Hematopoietic multipotent progenitor cell treated with erythropoietin and hydrocortisone succinate and interleukin-3 and kit ligand, for 6 days (in vitro differentiated cells): ENCODE measurements at places on chromosomes 5 and 9.

- no peak for DNase-seq
Observed at GRCh38 chr9:81468084-81468595, 221.2 kb downstream of the TLE1 start.

DNA sequence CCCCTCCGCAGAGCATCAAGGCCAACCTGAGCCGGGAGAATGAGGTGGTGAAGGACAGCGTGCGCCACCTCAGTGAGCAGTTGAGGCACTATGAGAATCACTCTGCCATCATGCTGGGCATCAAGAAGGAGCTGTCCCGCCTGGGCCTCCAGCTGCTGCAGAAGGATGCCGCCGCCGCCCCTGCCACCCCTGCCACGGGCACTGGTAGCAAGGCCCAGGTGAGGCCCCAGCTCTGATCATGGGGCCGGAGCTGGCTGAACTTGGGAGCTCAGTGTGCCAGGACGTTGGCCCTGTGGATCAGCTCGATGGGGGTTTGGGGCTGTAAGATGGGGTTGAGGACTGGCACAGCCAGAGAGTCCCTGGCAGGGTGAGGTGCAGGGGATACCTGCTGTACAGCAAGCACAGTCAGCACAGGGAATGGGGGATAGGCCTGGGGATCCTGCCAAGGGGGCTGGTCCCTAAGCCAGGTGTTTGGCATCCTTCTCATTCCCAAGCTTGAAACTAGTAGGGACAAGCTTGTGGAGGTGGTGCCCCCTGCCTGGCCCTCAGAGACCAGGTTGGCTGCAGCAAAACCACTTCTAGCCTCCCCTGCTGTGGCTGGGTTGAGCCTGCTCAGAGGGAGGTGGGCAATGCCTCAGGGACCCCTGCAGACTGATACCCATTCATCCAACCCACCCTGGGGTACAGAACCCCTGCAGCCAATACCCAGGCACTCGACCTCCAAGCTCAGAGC lies 22.5 kb downstream of the OLFML2A start:
- DNase-seq: no peak

DNA sequence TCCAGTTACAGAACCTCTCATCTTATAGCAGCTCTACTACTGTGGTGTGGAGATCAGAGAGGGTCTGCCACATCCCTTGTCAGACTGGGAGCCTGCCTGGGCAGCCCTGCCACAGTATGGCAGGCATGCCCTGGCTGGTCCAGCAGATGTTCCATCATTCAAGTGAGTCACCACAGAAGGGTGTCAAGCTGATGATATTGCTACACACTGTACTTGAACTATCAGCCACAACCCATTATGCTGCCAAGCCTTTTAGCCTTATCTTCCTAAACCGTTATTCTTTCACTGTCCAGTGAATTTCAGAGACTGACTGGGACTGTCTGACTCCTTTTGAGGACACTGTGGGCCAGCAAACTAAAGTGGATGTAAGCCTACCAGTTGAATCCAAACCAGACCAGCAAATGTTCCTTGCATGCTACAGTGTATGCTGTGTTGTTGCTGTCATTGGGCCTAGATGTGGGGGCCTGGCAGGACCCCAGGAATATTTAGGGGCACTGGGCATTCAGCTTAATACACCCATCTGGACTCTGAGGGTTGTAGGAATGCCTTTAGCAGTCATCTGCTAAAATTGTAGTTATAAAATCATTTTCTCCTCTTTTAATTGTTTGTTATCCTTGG lies 202.6 kb downstream of the NR3C1 start:
- DNase-seq: peak; percentile 91

GRCh38 chr9:106291786-106292185 lies 571.2 kb upstream of the ZNF462 start:
- DNase-seq: no peak

DNA sequence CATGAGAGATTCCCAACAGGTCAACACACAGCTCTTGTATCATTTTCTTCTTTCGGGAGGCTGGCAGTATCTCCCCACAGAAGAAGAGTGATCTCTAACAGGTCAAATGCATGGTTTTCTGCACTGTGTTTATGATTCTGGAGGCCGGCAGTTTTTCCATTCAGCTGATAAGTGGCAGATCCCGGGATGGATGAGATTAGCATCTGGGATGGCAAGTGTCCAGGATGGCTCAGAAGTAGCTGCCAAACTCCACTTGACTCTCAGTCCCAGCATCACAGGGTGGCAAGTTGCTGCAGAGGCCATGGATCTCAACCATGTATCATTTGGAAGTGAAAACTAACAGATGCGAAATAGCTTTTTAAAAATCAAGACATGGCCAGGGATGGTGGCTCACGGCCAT lies 97.8 kb upstream of the SLC44A1 start:
- DNase-seq: no peak

- DNase-seq: no peak
Observed at GRCh38 chr5:24363789-24364481, 280.8 kb downstream of the CDH10 start.

DNA sequence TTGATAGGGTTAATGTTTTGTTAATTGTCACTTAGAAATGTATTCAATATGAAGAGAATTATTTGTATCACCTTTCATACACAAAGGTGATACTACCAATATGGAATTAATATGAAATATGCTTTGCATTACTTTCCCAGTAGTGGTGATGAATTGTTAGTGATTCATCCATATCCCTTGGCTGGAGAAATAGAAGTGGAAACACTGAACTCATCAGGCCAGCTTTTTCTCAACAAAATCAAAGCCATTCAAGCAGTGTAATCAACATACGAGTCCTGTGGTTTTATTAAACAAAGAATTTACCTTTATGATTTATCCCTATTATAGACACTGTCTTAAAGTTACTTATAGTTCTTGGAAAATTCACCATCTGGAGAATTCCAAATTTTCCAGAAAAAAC lies 264.0 kb upstream of the MEF2C start:
- no peak for DNase-seq

- DNase-seq: no peak
Observed at GRCh38 chr9:76688471-76689238, 75.6 kb upstream of the PCA3 start.

DNA sequence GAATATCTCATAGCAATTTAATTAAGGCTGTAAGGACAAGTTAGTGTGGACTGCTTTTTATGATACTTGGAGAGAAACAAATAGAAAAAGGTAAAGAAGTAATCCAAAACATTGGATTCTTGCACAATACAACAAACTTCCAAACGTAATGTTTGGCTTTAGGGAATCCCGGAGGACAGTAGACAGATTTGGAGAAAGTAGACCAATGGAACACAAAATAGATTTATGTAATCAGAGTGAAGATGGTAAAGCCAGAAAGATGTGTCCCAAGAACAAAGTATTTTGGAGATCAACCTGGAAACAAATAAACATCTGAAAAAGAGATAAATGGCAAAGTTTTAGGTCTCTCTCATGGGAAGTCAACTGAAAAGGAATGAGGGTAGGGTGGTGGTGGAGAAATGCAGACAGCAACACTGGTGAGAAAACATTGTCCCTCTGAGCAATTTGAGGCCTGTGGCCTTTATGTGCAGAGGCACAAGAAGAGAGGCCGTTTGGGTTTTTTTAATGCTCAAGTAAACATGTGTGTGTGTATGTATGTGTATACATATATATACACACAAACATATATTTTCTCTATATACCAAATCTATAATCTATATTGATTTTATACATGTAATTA lies 620.6 kb downstream of the PDE4D start:
- DNase-seq: no peak

DNA sequence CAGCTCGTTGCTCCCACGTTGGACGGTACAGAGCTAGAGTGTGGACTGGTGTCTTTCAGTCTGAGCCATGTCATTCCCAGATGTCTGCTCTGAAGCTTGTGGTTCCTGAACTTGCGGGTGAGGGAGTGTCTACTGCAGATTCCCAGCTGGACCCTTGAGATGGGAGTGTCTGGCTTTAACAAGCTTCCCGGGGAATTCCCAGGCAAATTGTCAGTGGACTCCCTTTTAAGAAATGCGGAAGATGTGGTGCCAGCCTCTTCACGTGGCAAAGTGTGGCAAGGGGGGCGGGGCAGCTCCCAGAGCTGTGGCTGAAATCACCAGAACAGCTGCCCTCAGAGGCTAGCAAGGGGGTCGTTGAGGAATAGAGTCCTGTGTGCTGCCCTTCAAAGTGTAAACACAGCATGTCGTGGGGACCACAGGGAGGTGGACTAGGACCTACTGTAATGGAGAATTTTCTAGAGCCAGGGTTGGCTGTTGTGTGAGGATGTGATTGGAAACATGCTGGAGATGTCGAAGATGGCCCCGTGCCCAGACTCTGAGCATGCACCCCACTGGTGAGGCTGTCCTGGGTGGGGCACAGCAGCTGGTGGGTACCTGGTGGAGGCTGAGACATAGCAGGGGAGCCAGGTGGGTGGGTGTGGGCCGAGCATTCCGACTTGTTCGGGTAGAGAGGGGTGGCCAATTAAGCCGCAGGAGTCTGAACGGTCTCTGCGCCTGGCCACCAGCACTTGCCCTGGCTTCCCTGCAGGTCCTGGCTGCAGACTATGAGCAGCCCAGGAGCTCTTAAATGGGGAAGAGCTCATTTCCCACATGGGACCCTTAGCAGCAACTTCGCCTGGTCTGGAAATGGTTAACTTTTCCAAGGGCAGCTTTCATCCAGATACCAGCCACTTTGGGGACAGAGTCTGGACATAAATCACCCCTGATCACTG lies 37.4 kb downstream of the PRRX2 start:
- DNase-seq: no peak

- no peak for DNase-seq
Observed at GRCh38 chr9:107569174-107569573, 79.6 kb upstream of the KLF4 start.

- DNase-seq: peak; percentile 97
Observed at GRCh38 chr5:76402251-76402885, 717 bp upstream of the IQGAP2 start.

- no peak for DNase-seq
Observed at GRCh38 chr5:6464441-6464840, 15.8 kb downstream of the UBE2QL1 start.

DNA sequence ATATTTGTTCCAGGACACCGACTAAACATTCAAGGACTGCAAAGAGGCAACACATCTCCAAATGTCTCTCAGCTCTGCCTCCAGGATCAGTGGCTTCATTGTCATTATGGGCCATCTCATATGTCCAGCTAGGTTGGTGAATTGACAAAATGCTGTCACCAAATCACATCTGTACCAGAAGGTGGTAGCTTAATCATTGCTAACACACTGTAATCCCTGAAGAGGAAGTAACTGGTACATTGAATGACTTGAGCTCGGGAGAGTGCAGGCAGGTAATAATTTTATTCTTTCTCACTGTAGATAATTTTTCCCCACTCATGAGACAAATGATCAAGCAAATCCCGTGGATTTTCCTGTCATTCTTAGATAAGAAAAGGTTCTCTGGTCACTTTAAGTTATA lies 169.8 kb downstream of the SEMA6A start:
- no peak for DNase-seq

- DNase-seq: no peak
Observed at GRCh38 chr9:107648153-107648715, 158.7 kb upstream of the KLF4 start.

DNA sequence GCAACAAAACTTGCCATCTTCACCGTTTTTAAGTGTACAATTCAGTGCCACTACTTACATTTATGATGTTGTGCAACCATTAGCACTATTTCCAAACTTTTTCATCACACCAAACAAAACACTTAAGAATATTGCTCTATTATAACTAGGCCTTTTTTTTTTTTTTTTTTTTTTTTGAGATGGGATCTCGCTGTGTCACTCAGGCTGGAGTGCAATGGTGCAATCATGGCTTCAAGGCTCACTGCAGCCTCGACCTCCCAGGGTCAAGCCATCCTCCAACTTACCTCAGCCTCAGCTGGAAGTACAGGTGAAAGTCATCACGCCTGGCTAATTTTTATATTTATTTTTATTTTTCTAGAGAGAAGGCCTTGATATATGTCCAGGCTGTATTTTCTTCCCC lies 22.3 kb upstream of the LMNB1 start:
- peak; percentile 53 for DNase-seq

- DNase-seq: peak; percentile 49
Observed at GRCh38 chr9:130143958-130144366, 28.2 kb upstream of the NCS1 start.

DNA sequence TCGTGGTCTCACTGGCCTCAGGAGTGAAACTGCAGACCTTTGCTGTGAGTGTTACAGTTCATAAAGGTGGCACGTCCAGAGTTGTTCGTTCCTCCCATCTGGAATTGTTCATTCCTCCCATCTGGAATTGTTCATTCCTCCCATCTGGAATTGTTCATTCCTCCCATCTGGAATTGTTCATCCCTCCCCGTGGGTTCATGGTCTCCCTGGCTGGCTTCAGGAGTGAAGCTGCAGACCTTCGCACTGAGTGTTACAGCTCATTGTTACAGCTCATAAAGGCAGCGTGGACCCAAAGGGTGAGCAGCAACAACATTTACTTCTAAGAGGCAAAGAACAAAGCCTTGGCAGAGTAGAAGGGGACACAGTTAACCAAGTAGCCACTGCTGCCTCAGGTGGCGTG lies 69.1 kb downstream of the GCNT1 start:
- DNase-seq: no peak

DNA sequence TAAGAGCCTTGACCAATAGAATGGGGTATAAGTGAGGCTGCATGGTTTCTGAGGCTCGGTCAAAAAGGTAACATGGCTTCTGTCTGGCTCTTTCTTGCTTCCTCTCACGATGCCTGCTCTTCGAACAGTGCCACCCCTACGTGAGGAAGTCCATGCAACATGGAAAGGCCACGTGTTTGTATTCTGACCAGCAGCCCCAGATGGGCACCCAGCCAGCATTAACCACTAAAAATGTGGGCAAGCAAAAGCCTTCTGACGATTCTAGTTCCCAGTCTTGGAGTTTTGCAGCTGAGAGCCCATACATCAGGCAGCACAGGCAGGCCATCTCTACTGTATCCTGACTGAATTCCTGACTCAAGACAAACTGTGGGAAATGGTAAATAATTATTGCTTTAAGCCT lies 24.2 kb upstream of the NREP start:
- DNase-seq: peak; percentile 55

DNA sequence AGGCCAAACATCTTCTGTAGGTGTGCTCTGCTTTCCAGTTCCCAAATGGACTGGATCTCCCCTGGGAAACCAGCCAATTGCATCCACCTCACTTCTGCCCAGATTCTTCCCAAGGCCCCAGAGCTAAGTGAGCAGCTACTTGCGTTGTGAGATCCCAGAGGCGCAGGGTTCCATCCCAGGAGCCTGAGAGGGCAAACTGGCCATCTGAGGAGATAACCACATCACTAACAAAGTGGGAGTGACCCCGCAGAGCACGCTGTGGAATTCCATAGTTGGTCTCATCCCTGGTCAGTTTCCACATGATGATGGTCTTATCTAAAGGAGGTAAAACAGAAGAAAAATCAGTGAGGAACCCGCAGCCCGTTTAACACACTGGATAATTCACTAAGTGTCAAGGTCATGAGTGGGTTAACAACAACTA lies 1.7 kb downstream of the RACK1 start:
- no peak for DNase-seq

DNA sequence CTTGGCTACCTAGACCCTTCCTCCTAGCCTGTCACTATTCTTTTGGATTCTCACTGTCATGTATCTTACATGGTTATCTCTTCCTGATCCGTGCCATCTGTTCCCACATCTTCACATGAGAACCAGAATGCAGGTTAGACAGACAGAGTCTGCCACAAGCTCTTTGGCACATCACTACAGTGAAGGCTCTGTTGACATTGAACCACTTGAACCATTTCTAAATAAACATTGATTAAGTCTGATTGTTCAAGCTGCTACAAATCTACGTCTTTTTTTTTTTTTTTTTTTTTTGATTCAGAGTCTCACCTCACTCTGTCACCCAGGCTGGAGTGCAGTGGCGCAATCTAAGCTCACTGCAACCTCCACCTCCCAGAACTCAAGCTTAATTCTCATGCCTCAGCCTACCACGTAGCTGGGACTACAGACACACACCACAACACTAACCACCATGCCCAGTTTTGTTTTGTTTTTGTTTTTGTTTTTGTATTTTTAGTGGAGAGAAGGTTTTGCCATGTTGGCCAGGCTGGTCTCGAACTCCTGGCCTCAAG lies 85.1 kb upstream of the LRRTM2 start:
- DNase-seq: no peak
